ENCODE measurements at places on chromosomes 2 and 18.

GRCh38 chr18:73660931-73661856 lies 486.4 kb downstream of the FBXO15 start:
- DNase-seq, result no peak

DNA sequence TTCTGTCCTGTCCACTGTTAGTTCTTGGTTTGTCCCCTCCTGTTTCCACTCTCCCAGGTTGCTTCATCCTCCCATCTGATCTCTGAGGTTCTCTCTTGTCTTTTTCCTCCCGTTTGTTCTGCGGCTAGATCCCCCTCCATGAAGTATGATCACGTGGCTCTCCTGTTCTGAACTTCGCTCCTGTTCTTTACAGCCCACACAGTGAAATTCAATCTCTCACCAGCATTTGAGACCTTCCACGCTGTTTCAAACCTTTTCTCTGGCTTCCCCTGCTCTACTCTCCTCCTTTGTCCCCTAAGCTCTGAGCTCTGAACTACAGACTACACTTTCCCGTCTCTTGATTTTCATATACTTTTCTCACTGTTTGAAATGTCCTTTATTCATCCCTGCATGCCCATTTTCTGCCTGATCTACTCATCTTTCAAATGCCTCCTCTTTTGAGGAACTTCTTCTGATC lies 83.5 kb downstream of the OSBPL6 start:
- DNase-seq, result no peak

- DNase-seq, result no peak
Measured at GRCh38 chr2:144489315-144489916, 30.5 kb downstream of the ZEB2 start.

DNA sequence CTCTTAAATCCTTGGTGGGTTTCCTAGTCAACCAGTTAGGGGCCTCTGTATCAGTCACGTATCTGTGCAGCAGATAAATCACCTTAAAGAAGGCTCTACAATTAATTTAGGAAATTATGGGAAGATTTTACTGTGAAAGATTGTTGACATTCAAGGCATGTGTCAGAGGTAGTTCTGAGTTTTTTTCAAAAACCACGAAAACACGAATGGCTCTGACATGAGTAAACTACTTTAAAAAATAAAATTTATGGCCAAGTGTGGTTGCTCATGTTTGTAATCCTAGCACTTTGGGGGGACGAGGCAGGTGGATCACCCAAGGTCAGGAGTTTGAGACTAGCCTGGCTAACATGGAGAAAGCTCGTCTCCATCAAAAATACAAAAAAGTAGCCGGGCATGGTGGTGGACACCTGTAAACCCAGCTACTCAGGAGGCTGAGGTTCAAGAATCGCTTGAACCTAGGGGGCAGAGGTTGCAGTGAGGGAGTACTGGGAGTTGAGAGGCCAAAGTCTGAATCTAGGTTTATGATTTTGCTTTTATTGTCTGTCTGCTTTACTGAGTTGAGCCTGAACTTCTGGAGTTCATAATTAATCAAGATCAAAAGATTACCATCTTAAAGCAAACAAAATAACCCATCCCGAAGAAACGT lies 77.1 kb downstream of the SPRED2 start:
- DNase-seq, result no peak

GRCh38 chr18:59468821-59469220 lies 109.8 kb upstream of the LMAN1 start:
- DNase-seq, result no peak

All from hippocampal formation (tissue), 2 donors.